ENCODE measurements at places on chromosomes 1 and 21. TPM values are rescaled to one million over a fixed set of nuclear protein-coding genes. Genes with fewer than 3 reads are reported as not detected.

The RIPK4 gene
- total RNA-seq: not detected

The KCNE2 gene
- not detected for total RNA-seq

The S100A14 gene
- total RNA-seq: 0.16 TPM

The KAZN gene
- total RNA-seq: 0.54 TPM

GRCh38 chr1:1005774-1006304 is 5.9 kb upstream of the HES4 start:
- no peak for DNase-seq

DNA sequence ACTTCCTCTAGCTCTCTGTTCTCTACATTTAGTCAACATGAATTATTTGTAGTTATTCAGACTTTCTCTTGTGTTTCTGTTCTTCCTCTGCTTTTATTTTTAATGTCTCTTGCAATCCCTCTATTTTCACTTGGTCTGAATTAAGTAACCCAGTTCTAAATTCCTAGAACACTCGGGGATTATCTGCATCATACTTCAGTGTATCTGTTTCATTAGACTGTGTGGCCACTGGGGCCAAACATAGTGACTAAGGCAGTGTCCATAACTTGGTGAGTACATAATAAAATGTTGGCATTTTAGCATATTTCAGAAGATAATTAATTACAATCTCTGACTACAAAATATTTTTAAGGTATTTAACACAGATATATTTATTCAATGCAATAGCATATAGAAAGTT is 1087.2 kb upstream of the B3GALT2 start:
- DNase-seq: no peak

GRCh38 chr21:40054403-40054802 is 187.2 kb downstream of the PCP4 start:
- DNase-seq: no peak
